ENCODE measurements at places on chromosomes 6 and 20.

GRCh38 chr6:153328194-153328593, 197.1 kb upstream of the RGS17 start:
- DNase-seq = no peak

GRCh38 chr20:1993986-1994385, at the start of gene PDYN:
PDYN (minus strand) TSS chr20:1994058; CDS start chr20:1983084, 10,974 bp downstream.
- DNase-seq = no peak

DNA sequence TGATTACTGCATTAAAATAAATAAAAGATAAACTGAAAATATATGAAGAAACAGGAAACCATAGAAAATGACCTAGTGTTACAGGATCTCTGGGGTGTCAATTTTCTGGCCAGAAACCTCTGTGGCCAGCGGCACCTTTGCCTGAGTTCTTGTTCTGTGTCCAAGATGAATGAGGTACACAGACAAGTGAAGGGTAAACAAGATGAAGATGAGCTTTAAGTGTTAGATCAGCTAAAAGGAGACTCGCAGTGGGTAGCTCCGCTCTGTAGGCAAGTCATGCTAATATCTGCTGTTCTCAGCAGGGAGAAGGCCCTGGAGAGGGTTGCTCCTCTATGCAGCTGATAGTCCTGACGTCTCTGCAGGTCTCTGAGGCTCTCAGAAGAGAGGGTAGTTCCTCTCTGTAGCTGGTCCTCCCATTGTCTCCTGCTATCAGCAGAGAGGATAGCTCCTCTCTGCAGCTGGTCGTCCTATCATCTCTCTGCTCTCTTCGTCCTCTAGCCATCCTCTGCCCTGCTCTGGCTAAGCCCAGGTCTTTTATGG, 35.9 kb upstream of the TBC1D22B start:
- no peak for DNase-seq

- no peak for DNase-seq
These were observed 17.2 kb downstream of the ZDHHC14 start for GRCh38 chr6:157398151-157398550.

DNA sequence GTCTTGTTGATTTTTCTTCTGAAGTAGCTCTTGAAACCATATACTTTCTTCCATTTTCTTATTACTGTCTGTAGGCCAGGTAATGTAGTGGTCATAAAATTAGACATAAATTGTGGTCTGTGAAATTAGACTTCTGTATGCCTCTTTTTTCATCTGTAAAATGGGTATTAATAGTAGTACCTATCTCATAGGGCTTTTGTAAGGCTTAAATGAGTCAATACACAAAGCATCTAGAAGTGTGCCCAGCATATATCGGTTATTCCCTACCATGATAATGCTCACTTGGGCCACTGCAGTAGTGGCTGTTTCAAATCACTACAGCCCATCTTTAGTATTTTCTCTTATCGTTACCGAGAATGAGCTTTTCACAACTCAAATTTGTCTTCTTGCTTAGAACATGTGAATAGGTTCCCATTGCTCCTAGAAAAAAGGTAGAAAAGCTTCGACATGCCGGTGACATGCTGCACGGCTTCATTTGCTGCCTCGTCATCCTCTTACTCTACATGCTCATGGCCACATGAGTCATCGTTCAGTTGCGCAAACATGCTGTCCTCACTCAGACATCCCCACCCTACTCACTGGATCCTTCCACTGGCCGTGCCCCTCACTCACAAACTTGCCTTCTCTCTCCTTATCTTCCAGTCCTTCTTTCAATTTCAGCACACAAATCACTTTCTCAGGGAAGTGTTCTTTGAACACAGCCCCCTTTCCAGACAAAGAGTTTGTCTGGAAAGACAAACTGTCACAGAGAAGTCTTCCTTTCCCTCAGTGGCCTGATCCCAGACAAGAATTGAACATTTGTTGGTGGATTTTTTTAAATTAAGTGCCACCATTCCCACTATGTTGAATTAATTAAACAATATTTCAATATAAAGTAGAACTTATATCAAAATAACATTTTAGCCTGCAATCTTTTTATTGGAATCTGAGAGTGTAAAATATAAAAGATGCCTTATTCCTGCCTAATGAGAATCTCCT, 32.2 kb upstream of the ERVFRD-1 start:
- DNase-seq = no peak

GRCh38 chr6:74902089-74902488, 303.8 kb downstream of the COL12A1 start:
- DNase-seq = no peak

DNA sequence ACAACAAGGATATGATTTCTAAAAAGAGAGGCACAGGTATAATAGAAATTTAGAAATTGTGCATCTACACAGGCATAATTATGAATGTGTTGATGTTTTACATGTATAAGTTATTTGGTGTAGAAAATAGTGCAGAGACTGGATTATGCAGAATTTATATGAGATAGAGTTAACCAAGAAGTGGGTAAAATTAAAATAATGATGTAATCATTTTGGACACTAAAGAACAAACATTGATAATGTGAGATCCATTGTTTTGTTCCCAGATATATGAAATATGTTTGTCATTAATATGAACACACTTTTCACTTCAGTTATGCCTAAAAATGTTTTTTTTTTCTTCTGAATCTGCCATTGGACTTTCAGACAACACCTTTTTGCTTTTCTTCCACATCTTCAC, 37.2 kb upstream of the ZNF337 start:
- DNase-seq = no peak

DNA sequence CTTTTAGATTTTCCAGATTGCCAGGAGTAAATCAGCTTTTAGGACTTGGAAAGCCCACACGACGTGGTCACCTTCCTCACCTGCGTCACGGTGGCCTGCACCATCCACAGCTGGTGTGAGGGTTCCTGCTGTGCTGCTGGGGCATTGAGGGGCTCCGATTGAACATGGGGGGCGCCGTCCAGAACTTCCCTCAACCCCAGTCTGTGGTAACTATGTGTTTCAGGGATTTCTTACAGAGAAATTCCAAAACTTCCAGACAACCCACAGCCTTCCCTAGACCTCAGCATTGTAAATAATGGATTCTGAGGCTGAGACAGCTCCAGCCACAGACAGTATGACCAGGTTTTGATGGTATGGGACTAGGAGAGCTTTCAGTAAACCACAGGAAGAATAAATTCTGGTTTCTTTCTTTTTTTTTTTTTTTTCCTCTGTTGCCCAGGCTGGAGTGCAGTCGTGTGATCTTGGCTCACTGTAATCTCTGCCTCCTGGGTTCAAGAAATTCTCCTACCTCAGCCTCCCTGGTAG, 46.7 kb upstream of the IRF4 start:
- no peak for DNase-seq

DNA sequence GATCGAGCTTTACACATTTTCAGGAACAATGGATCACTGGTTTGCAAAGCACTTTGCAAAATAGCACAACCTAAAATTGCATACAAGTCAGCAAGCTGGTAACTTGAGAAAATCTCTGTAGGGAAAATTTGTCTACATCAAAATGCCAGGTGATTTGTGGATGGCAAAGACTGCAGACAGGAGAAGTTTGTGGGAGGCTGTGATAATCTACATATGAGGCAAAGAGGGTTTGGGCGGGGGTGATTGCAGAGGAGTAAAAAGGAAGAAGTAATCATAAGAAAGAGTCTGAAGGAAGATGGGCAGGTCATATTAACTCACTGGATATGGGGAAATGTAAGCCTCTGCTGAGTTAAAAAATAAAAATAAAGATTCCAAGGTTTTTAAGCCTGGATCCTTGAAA, 166.3 kb upstream of the STXBP5 start:
- no peak for DNase-seq

- no peak for DNase-seq
These were observed 159.7 kb downstream of the THBS2 start for GRCh38 chr6:169093770-169094551.

- DNase-seq = no peak
These were observed 31.7 kb downstream of the MOXD1 start for GRCh38 chr6:132369526-132369925.

GRCh38 chr20:61691978-61692377, 373.7 kb downstream of the TAF4 start:
- DNase-seq = no peak

GRCh38 chr20:14616003-14616402, 278.6 kb upstream of the FLRT3 start:
- no peak for DNase-seq

GRCh38 chr6:133160536-133160935, 80.6 kb upstream of the EYA4 start:
- DNase-seq = no peak

DNA sequence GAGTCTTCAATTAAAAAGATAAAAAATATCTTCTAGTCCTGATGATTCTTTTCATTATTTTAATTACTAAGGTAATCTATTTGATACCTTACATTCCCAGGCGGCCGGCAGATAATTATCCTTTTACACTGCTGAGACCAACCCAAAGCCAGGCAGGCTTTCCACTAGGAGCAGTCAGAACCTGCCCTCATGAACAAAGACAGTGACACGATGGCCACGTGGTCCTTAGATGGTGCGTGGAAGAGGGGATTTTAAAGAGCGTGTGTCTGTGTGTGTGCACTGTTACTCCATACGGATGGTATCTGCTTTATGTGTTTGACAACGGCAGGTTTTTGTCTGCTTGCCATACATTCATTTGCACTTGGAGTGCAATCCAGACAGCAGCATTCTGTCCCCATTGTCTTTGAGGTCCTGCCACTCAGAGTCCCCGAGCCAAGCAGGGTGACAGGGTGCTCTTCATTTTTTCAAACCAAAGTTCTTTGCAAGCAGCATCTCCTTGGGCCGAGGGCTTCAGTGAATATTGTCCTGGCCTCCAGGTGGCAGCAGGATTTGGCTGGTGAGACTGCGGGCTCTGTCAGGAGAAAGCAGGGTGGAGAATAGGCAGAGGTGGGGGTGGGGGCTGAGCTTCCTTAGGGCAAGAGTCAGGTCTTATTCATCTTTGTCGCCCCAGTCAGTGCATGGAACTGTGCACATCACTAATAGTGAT, 260.5 kb downstream of the NRN1 start:
- DNase-seq = no peak

DNA sequence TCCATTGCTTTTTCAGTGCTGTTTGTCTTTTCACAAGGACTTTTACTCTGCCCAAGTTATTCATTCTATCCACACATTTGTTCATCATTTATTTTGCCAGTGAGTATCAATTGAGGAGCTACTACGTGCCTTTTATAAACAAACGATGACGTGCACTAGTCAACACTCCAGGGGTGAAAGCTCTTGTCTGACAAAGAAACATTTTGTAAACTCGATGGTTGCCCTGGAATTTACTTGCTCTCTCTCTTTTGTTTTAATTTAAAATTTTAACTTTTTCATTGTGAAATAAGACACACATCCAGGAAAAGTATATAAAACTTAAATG, 8.3 kb upstream of the MRPS18A start:
- no peak for DNase-seq

DNA sequence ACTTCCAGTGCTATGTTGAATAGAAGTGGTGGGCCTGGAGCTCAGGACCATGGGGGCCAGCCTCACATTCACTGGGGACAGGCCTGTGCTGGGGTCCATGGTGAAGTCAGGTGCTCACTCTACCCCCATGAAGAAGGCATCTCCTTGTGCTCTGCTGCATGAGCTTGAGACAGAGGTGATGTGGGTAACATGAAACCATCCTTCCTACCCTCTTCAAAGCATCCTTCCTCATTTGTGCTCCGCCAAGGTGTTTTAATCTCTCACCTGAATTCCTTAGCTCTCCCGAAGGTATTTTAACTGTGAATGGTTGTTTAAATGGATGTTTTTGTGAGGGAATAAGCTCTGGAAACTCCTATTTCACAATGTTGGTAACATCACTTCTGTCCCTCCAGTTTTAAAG, 209.6 kb upstream of the PCSK2 start:
- DNase-seq = no peak

DNA sequence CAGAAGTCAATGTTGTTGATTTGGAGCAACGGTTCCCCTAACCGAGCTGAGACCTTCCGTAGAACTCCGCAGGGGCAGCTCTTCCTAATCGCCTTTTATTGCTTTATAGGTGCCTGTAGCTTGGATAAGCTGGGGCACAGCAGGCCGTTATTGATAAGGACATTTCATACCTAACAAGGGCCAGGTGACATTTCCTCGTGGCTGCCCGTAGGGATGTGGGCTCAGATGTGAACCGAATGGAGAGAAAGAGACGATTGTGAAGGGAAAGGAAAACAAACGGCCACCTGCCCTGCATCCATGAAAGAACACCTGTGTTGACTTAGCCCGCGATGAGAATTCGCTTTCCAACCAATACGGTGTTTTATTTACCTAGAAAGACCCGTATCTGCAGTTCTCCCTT, 53.3 kb upstream of the DACT2 start:
- DNase-seq = no peak

DNA sequence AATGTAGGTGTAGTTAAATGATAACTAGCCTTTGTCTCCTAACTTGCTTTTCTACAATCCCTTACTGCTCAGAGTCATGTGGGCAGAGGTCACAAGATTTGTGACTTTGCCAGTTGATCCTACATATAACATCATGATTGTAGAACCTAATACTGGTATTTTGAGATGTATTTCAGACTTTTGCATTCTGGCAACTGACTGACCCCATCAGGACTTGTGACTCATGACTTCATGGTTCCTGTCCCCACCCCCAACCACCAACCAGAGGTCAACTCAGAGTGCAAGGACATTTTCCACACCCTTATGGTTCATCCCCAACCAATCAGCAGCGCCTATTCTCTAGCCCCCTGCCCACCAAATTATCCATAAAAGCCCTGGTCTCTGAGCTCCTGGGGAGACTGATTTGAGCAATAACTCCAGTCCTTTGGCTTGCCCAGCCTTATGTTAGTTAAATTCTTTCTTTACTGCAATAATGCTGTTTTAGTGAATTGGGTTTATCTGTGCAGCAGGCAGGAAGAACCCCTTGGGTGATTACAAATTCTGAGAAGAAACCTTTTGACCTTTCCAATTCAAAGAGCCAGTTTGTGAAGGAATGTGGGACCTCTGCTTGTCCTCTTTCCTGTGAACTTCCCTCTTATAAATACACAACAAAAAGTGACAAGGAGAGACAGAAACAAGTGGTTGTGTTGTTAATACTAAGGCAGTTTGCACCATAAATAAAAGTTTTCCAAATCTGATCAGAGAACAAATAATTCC, 588.7 kb downstream of the UTRN start:
- DNase-seq = no peak

DNA sequence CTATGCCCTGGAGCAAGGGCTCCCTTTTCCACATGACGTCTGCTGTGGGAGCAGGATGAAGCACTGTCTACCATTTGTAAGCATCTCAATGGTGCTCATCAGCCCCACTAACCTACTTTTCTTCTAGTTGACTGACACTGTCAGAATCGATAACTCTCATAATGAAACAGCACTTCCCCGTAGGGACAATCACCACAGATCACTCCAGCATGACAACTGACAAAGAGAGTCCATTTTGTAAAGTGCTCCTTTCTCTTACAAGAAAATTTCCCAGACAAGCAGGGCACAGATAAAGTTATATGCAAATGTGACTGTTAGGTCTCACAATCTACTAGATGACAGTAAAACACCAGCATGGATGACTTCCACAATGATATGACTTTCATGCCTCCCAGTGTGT, 46.4 kb downstream of the HEBP2 start:
- DNase-seq = no peak
